ENCODE measurements at places on chromosomes 6 and 20. TPM values are rescaled to one million over a fixed set of nuclear protein-coding genes. Genes with fewer than 3 reads are reported as not detected.
A peak's percentile ranks its signal among the peaks of the same experiment; 100 is the strongest.

GRCh38 chr6:75935473-75935793, 137.0 kb downstream of the IMPG1 start:
- DNase-seq = no peak
- peak overlapping the region; percentile 40 for H3K4me3 ChIP-seq
- H3K4me1 ChIP-seq = peaks cover 13% of the 10 kb centered on the region
- H3K27ac ChIP-seq = no peak overlapping the region
- no peaks in the 10 kb centered on the region for H3K27me3 ChIP-seq
- H3K36me3 ChIP-seq = no peaks in the 10 kb centered on the region

GRCh38 chr6:20483887-20484497, 50.3 kb upstream of the CDKAL1 start:
- H3K4me3 ChIP-seq = no peak overlapping the region
- H3K27ac ChIP-seq = peak overlapping the region; percentile 64
- DNase-seq = no peak
- peaks cover 8% of the 10 kb centered on the region for H3K36me3 ChIP-seq
- H3K4me1 ChIP-seq = no peaks in the 10 kb centered on the region
- H3K27me3 ChIP-seq = no peaks in the 10 kb centered on the region

DNA sequence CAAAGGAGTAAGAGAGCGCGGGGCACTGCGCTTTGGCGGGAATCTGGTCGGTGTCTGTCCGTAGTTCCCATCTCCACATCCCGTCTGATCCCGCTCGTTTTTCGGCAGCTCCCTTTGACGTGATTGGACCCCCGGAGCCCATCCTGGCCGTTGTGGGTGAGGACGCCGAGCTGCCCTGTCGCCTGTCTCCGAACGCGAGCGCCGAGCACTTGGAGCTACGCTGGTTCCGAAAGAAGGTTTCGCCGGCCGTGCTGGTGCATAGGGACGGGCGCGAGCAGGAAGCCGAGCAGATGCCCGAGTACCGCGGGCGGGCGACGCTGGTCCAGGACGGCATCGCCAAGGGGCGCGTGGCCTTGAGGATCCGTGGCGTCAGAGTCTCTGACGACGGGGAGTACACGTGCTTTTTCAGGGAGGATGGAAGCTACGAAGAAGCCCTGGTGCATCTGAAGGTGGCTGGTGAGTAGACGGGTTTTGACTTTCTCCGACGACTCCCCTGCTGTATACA, 1.4 kb downstream of the BTN1A1 start:
- H3K36me3 ChIP-seq = no peaks in the 10 kb centered on the region
- peaks cover 16% of the 10 kb centered on the region for H3K27me3 ChIP-seq
- DNase-seq = peak; percentile 23
- H3K27ac ChIP-seq = no peak overlapping the region
- H3K4me3 ChIP-seq = no peak overlapping the region
- peaks cover 9% of the 10 kb centered on the region for H3K4me1 ChIP-seq

The CRYBG1 gene
- 25.3 TPM for total RNA-seq

- no peaks in the 10 kb centered on the region for H3K4me1 ChIP-seq
- H3K27me3 ChIP-seq = no peaks in the 10 kb centered on the region
- H3K36me3 ChIP-seq = no peaks in the 10 kb centered on the region
- H3K27ac ChIP-seq = no peak overlapping the region
- DNase-seq = no peak
These were observed 98.8 kb upstream of the GRIK2 start for GRCh38 chr6:101294676-101295075.

The FOXC1 gene
- total RNA-seq = 1.6 TPM
